Frontal cortex (tissue), 4 donors: ENCODE measurements at places on chromosomes 6 and 20.

DNA sequence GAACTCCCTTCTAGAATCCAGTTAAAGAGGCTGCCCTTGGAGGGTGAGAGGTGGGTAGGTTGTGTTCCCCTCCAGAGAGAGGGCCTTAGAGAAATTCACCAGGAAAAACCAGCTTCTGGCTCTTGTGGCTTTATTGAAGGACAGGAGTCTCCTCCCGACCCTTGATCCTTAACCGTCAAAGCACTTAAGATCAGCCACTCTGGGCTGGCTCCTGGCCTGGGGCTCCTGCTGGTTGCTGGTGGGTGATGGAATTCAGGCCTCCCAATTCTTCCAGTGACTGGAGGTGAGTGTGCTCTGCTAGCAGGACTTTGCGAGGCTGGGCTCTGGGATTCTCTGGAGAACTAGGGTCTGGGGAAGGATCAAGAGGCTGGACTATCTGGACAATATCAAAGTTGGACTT, 75.6 kb upstream of the LGSN start:
- DNase-seq: no peak

GRCh38 chr20:35837577-35838195, 65.9 kb downstream of the PHF20 start:
- DNase-seq: no peak

- no peak for DNase-seq
Observed at GRCh38 chr6:35047265-35048011, 93.7 kb downstream of the TCP11 start.

- DNase-seq: no peak
Observed at GRCh38 chr20:45156713-45157112, 18.0 kb upstream of the PI3 start.

DNA sequence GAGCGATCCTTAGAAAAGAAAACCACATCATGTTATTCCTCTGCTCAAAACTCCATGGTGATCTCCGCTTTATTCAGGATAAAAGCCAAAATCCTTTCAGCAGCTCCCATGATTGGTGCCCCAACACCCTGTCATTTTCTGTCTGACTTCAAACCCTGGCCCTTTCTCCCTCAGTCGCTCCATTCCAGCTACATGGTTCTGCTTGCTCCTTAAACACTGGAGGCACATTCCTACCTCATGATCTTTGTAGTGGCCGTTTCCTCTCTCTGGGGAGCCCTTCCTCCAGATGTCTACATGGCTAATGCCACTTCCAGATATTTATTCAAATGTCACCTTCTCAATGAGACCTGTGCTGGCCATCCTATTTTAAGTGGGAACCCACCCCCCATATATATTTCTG, 100.8 kb downstream of the CAP2 start:
- no peak for DNase-seq

DNA sequence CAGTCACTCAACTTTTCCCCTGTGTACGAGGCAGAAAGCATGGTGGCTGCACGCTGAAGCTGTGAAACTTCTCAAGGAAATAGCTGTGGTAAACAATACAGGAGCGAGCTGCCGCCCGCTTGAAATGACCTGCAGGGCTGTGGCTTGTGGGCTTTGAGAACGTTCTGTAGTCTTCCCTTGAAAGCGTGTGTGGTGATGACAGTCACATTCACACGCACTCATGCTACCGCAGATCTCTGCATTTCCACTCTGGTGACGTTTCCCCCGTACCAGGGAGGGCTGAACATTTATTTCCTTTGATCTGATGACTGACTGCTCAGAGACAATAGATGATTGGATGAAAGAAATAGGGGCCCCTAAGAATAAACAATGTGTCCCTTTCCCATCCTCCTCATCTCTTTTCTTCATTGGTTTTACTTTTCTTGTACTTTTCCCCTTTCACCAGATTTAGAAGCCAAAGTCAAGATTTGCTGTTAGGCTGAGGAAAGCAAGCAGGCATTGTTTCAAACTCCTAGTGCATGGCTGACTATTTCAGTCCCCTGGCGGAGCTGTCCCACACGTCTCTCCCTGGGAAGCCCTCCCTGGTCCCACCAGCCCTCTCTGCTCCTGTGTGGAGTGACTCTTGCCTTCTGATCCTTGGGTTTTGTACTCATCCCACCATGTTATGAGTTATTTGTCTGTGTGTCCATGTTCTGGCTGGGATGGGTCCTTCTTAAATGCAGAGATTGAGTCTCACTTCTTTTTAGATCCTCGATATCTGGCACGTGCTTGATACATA, 3.9 kb downstream of the SYTL3 start:
- DNase-seq: no peak

DNA sequence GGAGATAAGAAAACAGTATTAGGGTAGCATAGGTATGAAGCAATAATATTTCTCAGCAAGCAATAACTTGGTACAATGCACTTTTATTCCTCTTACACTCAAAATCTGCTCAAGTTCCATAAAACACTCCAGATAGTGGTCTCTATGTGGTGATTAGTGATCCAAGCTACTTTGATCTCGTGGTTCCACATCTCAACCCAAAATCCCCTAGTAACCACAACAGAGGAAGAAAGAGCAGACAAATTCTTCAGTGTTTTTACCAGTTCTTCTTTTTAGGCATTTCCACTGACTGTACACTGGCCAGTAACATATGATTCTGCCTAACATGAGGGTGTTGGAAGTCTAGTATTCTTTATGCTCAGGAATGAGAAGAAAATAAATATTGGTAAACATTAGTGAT, 309.0 kb upstream of the PTCHD4 start:
- no peak for DNase-seq

DNA sequence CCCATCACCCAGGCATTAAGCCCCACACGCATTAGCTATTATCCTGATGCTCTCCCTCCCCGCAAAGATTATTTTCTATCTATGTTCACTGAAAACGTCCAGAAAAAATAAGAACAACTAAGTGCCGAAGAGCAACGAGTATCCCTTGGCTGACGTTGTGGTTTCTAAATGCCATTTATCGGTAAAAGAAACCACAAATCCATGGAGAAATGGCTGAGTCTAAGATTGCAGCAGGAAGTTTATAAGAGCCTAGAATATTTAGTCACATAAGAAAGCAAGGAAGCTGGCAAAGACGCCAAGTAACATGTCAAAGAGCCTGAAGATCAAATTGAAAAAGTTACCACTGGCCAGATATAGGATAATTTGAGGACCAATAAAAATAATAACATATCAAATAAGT, 18.1 kb upstream of the NOX3 start:
- DNase-seq: no peak

DNA sequence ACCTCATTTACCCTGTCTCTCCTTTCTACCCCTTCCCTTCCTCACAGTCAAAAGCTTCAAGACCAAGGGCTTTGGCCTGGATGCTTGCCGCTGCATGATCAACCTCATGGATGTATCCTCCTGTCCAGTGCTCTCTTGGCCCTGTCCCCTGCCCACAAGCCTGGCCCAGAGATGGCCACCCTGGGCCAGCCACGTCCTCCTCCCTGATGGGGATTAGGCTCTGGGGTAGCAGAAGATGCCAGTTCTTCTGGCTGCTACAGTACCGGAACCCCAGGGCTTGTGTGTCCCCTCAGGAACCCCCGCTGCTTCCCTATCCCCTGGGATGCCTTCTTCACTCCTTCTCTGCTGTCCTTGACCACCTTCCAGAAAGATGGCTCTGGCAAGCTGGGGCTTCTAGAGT, 22.3 kb downstream of the CAPN11 start:
- no peak for DNase-seq

GRCh38 chr6:125008957-125009356, 46.7 kb downstream of the RNF217 start:
- no peak for DNase-seq

DNA sequence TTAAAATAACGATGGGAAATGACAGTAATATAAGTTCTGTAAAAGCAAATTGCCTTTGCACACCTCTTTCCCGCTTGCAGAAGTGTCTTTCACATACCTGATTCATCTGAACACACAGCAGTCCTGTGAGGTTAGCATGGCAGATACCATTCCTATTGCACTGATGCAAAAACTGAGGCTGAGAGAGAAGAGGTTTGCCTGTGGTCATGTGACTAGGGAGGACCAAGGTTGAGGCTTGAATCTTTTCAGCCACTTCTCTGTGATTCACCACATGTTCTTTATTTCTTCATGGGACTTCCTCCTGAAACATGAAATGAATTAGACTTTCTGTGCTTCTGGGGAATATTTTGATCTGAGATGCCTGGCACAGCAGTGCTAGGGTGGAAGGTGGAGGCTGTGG, 92.9 kb downstream of the VEGFA start:
- DNase-seq: no peak

DNA sequence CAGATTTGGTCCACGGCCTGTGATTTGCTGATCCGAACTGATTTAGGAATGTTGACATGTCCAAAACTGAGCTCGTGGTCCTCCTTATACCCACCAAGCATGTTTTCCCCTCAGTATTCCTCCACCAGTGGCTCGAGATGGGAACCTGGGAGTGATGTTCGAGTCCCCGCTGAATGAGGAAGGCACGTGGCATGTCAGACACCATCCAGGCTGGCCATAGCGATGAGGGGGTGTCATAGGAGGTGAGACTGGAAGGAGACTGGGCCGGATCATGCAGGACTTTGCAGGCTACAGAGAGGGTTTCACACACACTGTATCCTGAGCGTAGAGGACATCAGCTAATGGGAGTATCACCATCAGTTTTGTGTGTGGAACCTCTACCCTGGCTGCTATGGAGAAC, 78.2 kb downstream of the TOX2 start:
- no peak for DNase-seq

DNA sequence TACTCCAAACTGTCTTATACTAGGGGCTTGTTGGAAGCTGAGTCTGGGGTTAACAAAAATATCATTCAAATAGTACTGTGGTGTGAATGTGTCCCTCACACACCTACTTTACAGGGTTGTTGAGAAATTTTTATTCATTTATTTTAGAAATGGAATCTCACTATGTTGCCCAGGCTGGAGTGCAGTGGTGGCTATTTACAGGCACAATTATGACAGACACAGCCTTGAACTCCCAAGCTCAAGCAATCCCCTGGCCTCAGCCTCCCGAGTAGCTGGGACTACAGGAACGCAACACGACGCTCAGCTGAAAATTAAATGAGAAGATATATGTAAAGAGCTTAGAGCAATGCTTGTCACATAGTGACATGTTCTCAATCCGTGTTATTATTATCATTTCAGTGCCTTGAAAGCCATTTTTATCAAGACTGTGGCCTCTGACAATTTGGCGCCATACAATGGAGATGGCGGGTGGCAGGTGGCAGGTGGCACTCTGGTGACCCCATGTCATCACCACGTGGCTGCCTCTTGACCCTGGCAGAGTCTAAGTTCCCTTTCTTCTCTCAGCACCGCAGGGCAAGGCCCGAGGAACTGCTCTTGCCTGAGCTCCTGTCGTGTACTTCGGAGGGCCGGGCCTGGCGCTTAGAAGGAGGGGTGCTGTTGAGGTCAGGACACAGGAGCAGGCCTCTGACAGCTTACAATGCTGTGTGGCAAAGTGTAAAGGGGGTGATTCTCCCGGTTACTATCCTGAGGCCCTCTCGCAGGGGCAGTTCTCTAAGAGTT, 64.5 kb downstream of the STX11 start:
- DNase-seq: no peak

DNA sequence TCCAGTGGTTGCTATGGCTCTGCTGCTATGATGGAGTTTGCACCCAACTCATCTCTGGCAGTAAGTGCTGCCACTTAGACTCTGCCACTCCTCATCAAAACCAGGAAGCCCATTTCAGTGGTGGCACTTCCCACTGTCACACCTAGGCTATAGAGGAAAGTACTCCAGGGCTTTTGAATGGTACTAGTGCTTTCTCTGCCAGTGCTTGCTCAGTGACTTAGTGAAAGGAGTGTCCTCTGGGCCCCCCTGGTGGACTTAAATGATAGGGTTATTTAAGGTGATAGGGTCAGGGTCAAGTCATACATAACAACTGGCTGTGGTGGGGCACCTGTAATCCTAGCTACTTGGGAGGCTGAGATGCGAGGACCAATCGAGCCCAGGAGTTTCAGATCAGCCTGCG, 22.8 kb downstream of the FITM2 start:
- no peak for DNase-seq

DNA sequence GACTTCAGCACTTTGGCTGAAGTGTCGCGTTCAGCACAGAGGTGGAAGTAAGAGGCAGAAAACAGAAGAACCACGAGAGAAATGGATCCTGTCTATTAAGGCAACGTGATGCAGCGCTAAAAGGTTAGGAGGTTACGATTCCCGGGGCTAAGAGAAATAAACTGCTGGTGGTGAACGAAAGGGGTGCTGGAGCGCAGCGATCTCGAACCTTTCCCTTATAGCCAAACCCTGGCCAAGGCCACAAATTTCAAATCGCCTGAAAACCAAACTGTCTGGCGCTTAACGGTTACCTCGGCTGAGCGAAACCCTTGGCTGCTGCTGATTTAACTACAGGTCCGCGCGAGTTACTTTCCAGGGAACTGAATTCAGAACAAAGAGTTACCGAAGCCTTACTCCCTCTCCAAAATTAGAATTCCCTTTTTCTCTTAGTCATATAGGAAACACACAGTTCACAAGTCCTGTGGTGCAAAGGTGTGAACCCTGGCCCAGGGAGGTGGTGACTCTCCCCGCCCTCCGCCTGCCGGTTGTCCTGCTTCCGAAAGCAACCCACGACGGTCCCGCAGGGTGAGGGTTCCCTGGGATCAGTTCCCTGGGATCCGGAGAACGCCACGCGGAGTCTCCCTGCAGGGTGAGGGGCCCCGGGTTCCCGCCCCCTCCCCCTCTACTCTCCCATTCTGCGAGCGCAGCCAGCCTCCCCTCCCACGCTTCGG, 1.3 kb upstream of the SLC35D3 start:
- DNase-seq: peak; percentile 43

DNA sequence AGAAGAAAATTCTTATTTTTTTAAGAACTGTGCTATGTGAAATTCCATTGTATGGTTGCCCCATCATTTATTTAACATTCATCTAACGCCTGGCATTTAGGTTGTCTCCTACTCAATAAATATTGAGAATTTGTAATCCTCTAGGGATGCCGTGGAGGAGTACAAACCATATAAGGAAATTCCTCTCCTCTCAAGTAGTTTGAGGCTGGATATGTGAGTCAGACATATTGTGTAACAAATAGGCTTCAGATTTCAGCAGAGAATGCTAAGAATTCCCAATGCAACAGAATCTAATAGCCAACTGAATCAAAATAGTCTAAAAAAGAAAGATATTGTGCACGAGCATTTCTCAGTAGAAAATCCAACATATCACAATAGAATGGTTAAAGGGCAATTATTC, 174.7 kb downstream of the OTOR start:
- no peak for DNase-seq

GRCh38 chr6:17987447-17987696, at the start of gene KIF13A:
KIF13A (minus strand) TSS chr6:17987635; CDS start chr6:17987463, 172 bp downstream.
- no peak for DNase-seq
